GM12864 (cell line): ENCODE measurements at places on chromosomes 7 and 10.
A peak's percentile ranks its signal among the peaks of the same experiment; 100 is the strongest.

DNA sequence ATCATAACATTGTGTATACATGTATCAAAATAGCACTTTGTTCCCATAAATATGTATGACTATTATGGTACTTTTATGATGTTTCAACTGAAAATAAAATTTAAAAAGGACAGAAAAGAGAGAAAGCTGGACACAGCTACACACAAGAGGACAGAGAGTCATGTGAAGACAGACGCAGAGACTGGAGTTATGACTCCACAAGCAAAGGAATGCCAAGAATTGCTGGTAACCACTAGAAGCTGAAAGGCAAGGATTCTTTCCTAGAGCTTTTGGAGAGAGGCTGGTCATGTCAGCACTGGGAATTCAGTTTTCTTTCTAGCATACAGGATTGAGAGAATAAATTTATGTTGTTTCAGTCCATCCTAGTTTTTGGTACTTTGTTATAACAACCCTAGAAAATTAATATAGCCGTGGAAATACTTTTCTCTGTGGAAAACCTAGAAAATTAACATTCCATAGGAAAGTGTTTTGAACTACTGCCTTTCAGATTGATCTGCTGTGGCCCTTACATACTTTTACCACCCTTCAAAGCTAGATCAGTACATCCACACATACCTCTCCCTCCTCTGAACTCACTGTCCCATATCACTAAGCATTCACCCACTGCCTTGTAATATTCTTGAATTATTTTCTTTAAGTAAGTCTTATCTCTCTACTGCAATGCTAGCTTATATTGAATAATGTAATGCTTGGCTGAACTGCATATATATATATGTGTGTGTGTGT, 575.3 kb downstream of the IPMK start:
- DNase-seq, result no peak

GRCh38 chr10:73110345-73110849, at the start of gene NUDT13:
Gene NUDT13 (plus strand): TSS chr10:73110455. CDS start chr10:73114366, 3,911 bp downstream.
- peak; percentile 52 for DNase-seq

GRCh38 chr10:116787053-116787659, 44.8 kb upstream of the HSPA12A start:
- no peak for DNase-seq

GRCh38 chr10:119313644-119314043, 106.3 kb downstream of the GRK5 start:
- DNase-seq, result peak; percentile 46

DNA sequence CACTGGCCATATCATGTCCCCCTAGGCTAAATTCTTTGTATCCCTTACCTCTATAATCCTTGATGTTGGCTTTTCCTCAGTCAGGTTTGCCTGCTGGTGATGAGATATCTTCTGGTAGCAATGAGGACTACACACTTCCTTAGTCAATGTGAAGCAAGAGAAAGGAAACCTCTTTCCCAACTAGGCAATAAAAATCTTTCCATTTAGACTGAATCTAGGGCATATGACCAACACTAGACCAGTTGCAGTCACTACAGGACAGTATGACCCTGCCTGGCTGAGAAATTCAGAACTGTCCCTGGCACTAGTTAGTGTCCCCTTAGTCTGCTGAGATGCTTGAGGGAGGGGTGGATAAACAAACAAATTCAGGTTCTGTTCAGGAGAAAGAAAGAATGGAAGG, 142.6 kb downstream of the RNLS start:
- DNase-seq, result no peak

DNA sequence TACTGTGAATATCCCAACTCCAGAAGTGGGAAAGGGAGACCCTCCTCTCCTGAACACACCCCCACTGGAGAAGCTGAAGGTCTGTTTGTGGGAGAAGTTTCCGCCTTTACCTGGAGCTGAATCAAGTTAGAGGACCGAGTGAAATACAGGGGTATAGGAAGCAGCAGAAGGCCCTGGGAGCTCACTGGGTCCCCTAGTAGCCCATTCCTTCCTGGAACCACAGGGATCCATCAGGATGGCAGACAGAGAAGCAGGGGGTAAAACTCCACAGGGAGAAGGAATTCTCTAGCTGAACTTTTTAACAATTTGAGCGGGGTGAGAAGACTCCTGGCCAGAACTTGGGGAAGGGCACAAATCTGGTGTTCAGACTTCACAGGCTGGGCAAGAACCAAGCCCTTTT, 275.8 kb downstream of the GRID1 start:
- no peak for DNase-seq

- no peak for DNase-seq
Observed at GRCh38 chr7:66950763-66951162, 29.7 kb downstream of the TMEM248 start.

- DNase-seq, result no peak
Observed at GRCh38 chr7:142104550-142105527, 6.7 kb upstream of the MGAM2 start.

DNA sequence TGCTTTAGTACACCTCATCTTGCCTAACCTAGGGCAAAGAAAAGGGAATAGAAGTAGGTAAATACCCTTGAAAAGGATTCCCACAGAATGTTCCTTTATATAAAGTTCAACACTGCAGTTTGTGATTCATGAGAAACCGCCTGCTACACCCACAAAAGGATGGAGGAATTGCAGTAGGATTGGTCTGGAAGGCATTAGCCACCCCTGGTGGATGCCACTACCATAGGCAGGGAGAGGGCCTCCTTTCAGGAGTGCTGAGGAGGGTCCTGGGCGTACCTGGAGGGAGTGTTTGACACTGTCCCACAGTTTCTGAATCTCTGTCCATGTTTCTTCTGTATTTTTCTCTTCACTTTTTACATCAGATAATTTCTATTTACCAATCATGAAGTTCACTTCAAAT, 221.8 kb upstream of the TMEM72 start:
- DNase-seq, result no peak
